ENCODE measurements at places on chromosomes 4 and X.
A peak's percentile ranks its signal among the peaks of the same experiment; 100 is the strongest.

DNA sequence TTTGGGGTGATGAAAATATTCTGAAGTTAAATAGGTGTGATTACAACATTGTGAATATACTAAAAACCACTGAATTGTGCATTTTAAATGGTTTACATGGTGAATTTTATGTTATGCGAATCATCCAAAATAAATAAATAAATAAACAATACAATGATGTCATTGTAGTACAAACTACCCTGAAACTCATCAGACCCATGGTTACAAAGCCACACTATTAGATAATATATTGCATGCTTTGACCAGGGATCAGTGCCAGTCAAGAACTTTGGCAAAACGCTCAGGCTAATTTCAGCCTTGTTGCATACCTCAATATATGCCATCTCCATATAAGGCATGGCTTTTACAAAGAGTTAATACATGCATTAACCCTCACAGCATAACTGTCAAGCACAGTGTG lies 45.5 kb upstream of the XIAP start:
- no peak for DNase-seq

DNA sequence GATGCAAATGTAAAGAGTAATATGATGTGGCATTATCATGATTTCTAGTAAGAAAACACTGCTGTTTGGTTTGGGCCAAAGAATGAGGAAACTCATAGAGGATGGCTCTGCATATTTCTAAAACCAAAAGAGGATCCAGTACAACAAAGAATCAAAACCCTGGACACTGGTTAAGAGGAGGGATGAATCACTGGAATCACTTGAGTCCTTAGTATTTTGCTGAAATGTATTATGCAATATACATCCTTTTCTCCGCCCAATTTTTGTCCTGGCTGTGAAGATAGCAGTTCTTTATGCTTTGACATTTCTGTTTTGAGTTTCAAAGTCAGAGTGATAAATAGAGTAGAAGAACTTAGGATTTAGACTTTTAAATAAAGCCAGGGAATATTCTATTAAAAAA lies 345.9 kb downstream of the PACRGL start:
- no peak for DNase-seq

- peak; percentile 61 for DNase-seq
Observed at GRCh38 chr4:762211-763190, 56.9 kb downstream of the PCGF3 start.

DNA sequence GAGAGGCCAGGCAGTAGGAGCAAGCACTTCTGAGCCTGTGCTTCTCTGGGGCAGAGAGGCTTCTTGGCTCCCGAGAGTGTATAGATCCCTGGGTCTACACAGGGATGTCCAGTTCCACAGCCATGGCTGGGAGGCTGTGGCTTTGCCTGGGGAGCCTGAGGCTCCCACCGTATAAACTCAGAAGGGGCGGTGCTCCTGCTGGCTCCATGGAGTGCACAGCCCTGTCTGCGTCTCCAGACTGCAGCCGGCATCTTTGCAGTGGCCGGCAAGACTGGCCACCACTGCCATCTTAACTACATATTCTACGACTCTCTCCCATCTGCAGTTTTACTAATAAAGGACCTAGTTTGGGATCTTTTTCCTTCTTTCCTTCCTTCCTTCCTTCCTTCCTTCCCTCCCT lies 1253.8 kb downstream of the C4orf33 start:
- DNase-seq, result no peak

DNA sequence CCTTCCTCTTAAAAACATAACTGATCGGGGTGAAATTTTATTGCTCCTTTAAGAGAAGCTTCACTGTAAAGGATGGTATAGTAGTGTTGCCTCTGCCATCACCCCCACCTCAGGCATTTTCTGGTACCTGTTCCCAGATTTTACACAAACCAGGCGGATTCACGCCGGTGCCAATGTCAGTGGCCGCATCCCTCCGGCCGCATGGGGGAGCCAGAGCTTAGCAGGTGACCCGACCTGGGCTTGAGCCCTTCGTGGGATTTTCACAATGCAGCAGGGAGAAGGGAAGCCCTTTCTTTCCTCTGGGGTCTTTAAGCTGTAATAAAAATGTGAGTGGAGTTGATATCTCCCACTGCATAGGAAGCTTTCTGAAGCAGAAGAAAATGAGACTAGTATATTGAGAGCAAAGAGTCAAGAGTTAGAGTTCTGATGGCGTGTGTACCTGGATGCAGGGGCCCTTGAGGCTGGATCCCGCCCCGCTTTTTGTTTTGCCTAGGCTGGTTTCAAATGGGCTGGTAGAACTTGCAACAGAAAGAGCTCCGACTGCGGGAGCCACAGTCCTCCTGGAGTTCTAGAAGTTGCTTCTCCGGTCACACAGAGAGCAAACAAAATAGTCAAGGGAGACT lies 59.4 kb downstream of the POLR2B start:
- DNase-seq, result peak; percentile 29

DNA sequence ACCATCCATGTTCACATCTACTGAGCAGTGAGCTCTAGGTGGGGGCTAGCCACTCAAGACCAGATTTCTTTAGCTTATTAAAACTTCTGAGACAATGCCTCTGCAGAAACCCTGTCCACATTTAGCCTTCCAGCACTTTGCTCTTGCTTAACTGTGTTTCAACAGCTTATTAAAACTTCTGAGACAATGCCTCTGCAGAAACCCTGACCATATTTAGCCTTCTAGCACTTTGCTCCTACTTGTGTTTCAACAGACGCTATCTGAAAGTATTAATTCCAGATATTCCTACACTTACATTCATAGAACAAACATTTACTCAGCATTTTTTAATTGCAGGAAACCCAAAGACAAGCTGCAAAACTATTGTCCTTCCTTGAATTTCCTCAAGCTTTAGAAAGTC lies 91.9 kb downstream of the SEL1L3 start:
- no peak for DNase-seq

DNA sequence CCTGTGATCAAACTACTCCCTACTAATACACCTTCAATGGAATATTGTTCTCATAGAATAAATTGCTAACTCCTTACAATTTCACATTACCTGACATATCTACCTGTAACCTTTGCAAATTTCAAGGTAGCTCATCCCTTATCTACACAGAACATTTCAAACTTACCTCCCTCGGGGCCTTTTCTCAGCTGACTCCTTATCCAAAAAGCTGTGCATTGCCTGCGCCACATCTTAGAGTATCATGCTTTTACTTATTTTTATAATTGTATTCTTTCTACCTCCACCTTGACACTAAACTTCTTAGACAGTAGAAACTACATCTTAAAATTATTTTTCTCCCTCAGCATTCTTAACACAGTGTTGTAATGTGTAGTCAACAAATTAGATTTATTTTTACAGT lies 198.5 kb downstream of the FBXO8 start:
- no peak for DNase-seq

DNA sequence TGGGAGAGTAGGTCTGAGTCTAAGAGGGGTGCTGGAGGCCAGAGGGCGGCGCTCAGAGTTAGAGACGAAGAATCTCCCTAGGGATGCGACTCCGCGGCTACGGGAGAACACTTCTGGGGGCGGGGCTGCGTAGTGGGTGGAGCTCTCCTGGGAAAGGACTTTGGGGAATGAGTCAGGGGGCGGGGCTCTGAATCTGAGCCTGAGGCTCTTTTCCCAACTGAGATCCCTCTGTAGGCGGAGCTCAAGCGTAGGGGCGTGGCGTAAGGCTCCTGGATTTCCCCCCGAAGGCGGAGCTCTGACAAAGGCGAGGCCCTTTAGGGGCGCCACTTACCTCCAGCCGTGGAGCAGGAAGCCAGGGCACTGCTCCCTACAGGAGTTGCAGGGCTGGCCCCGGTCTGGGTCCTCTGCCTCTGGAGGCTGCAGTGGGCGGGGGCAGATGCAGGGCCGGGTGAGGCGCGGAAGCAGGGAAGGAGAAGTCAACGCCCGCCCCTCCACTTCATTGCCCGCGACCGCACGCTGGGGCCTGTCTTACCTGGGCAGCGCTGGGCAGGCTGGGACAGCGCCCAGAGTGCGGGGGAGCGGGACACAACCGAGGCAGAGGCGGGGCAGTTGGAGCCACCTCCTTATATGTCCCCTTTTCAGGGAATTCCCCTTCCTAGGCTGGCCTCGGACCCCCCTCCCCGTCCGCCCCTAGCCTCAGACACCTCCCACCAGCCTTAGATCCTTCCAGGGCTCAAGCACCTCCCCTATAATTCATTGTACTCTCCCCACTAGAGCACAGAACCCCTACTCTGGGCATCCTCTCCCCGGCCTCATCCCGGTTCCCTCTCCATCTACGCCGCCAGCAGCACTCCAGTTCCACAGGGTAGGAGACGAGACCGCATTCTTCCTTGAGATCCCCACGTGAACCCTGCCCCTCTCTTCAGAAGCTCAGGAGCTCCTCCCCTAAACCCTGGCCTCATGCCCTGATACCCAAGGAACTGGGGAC lies 1.6 kb downstream of the PRICKLE3 start:
- DNase-seq, result no peak

DNA sequence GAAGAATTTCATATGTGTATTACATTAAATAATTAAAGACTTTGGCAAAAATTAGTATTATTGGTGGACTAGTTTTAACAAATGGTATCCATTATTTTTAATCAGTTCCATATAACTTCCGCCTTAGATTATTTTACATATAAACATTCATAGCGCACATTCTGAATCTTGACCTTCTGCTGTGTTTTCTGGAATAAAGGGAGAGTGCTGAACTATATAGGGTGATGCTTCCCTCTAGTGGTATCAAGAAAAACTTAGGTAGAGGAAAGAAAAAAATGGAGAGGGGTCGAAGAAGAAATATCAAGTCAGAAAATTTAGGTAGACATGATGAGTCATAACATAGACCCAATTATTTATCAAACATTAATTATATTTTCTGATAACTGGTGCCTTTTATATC lies 155.6 kb upstream of the PACRGL start:
- no peak for DNase-seq

DNA sequence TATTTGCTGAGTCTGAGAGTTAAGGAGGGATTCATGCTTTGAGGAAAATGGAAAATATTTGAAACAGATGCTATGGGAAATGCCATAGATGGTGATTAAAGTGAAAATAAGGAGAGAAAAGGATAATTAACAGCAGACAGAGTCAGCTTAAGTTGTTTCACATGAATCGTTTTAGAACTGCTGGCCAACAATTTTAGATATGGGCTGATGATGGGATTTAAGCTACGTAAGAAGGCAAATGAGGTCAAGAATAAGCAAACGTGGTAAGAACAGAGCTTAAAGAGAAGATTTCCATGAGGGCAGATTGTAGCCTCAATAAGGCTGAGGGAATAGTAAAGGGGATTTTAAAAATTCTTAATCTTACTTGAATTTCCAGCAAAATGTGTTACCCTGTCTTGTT lies 77.9 kb downstream of the MFAP3L start:
- DNase-seq, result no peak

DNA sequence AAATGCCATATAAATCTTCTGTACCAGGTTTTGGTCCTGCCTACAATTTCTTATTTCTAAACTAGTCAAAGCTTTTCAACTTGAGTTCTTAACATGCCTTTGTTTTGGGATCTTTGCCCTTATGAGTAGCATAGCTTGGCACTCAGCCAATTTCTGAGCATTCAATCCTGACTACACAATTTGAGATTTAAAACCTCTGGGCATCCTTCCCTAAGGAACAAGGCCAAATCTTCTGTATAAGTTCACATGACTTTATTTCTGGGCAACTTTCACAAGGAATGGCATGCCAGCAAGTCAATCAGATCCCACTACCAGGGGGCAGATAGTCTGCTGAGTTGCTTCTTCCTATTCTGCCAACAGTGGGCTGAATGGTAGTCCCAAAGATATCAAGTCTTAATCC lies 254.2 kb downstream of the ADAMTS3 start:
- no peak for DNase-seq

- peak; percentile 5 for DNase-seq
Observed at GRCh38 chr4:85084371-85085094, 118.0 kb upstream of the WDFY3 start.

- DNase-seq, result no peak
Observed at GRCh38 chr4:25484243-25484721, 107.2 kb downstream of the ANAPC4 start.

GRCh38 chrX:136711147-136711546 lies 63.2 kb downstream of the CD40LG start:
- no peak for DNase-seq

GRCh38 chr4:7367864-7368277 lies 66.9 kb downstream of the PSAPL1 start:
- no peak for DNase-seq

- no peak for DNase-seq
Observed at GRCh38 chr4:128676095-128676494, 133.4 kb upstream of the JADE1 start.

GRCh38 chrX:56278692-56279091 lies 46.5 kb downstream of the KLF8 start:
- DNase-seq, result no peak

DNA sequence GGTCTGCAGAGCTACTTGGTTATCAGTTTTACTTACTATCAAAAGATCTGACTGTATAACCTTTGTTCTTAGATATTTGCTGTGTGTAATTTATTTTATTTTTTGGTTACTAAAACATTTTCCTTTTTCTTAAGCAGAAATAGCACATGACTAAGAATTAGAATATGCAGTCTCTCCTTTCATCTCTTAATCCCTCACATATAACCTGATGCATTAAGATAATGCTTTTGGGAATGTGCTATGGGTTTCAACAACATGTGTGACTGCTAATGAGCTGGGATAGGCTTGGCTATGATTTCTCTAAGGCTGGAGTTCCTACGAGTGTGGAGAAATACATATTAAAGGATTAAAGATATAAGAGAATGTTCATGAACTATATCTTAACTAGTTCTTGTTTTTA lies 41.5 kb downstream of the SHROOM3 start:
- DNase-seq, result no peak

DNA sequence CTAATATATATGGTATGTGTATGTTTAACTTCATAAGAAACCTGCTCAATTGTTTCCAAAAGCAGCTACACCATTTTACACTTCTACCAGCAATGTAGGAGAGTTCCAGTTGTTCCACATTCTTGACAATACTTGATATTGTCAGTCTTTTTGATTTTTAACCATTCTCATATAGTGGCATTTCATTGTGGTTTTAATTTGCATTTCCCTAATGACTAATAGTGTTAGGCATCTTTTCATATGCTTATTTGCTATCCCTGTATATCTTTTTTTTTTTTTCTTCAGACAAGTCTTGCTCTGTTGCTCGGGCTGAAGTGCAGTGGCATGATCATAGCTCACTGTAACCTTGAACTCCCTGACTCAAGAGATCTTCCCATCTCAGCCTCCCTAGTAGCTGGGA lies 58.2 kb upstream of the TRIM2 start:
- no peak for DNase-seq

DNA sequence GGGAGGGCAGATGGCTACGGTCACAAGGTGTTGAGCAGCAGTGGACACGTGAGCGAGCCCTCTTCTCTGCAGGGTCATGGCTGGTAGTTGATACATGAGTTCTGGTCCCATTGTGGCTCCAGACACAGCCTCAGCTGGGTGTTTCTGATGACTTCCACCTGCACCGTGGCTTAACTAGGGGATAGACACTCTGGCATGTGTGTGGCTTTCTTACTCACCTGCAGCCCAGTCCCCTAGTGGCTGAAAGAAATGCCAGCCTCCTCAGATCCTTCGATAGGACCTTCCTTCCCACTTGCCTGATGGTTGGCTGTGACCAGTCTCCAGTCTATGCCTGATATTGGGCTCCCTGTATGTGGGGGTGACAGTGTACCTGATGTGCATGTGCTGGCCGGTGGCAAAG lies 5.0 kb downstream of the GPR78 start:
- DNase-seq, result no peak
